Smooth muscle cell of the umbilical artery (primary cell): ENCODE measurements at places on chromosomes 16 and 17. TPM values are rescaled to one million over a fixed set of nuclear protein-coding genes. Genes with fewer than 3 reads are reported as not detected.

CCL7 gene
- total RNA-seq = 2.5 and 4.8 TPM in 2 replicates

CNTD1 gene
- total RNA-seq = 0.05 TPM in 1 of 2 replicates, not detected in the other

CD300LB gene
- total RNA-seq = not detected in 2 replicates

PMFBP1 gene
- 0.46 TPM in 1 of 2 replicates, not detected in the other for total RNA-seq

SLC5A11 gene
- total RNA-seq = not detected in 2 replicates
